ENCODE measurements at places on chromosomes 13 and 19.
A peak's percentile ranks its signal among the peaks of the same experiment; 100 is the strongest.

DNA sequence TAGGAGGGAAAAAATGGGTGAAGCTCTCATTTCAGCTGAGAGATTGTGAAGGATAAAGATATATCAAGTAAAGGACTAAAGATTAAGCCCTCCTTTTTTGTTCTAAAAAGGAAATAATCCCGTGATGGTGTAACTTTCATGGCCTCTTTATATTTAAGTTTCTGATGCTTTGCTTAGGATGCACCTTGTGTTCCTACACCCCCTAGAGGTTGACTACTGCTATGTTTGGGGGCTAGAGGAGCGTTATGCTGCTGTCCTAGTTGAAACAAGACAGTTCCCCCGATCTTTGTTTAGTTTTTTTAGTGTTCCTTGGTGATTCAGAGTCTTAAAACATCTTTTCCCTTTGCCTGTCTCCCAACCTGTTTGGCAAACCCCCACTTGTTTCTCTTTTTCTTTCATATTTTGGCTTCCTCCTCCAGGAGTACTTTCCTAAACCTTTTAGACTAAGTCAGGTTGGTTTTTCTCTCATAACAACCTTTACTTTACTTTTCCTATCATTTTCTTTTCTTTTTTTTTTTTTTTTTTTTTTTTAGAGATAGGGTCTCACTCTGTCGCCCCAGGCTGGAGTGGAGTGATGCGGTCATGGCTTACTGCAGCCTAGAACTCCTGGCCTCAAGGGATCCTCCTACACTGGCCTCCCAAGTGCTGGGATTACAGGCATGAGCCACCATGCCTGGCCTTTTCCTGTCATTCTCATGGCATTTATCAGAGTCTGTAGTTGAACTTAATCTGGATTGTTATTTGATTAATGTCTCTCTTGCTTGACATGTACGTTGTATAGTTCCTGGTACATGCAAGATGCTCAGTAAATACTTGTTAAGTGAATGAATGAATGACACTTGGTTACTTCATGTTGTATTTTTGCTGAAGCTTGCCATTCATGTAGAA is 2.8 kb downstream of the UBA2 start:
- DNase-seq, result peak; percentile 28

DNA sequence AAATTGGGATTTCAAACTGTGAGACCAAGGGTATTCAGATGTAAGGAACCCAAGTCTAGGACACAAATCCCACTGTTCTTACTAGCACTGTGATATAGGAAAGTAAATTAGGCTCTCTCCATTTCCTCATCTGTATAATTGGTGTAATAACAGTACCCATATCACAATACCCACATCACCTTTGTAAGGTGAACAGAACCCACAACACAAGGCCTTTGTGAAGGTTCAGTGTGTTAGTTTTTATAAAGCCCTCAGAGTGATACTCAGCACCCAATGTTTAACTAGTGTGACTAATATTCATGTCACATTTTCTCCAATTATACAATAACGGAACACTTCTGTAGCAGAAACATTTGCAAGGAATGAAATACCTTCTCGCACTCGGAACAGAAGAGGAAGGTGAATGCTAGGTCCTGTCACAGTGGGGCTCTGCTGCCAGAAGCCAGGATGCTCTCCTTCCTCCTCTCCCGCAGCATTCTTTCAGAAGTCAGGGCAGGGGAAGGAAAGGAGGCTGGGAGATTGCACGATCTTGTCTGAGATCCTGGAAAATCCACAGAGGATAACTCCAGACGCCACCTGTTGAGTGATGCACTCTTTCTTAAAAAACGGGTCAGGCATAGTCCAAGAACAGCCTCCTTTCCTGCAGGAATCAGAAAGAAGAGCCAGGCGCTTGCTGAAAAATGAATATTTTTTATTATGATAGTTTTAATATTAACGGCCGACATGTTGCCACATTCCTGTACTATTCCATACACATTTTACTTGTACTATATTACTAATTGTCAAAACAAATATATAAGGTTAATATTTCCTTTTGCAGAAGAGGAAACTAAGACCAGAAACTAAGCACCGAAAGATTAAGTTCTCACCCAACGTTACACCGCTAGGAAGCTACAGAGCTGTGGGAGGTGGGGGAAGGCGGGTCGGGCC is 762 bp downstream of the ZNF45 start:
- DNase-seq, result no peak

DNA sequence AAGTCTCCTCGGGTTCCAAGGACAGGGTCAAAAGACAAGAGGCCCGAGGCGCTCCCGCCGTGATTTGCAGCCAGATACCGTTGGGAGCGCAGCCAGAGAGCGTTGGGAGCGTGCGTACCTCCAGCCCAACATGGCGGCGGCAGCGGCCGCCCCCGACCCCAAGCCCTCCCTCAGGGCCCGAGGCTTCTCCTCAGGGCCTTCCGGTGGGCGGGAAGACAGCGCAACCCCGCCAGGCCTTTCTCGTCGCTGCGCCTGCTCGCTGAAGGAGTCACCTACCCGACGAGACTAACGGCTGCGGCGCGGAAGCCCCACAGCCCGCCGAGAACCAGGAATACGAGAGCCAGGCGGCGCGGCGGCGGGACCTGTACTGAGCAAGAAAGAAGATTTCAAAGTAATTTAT is 3.2 kb upstream of the ZNF850 start:
- DNase-seq, result no peak

- DNase-seq, result no peak
Observed at GRCh38 chr19:11113140-11113708, 24.0 kb downstream of the LDLR start.

DNA sequence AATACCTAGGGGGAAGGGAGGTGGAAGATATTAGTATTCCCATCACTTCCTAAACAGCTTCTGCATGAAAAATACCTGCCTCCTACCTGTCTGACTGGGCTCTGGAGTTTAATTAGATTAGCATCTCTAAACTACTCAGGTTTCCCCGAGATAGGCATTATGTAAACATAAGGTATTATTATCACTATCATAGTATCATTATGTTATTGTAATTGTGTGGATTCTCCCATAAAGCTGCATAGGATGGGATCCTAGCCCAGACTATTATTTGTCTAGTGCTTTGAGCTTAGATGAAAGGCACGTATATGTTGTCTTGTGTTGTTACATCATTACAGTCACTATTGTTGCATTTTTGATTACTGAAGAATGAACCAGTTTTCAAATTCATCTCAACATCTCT is 115.2 kb upstream of the SOX21 start:
- peak; percentile 80 for DNase-seq

GRCh38 chr13:35479038-35479492 is 2.6 kb upstream of the MAB21L1 start:
- DNase-seq, result no peak

DNA sequence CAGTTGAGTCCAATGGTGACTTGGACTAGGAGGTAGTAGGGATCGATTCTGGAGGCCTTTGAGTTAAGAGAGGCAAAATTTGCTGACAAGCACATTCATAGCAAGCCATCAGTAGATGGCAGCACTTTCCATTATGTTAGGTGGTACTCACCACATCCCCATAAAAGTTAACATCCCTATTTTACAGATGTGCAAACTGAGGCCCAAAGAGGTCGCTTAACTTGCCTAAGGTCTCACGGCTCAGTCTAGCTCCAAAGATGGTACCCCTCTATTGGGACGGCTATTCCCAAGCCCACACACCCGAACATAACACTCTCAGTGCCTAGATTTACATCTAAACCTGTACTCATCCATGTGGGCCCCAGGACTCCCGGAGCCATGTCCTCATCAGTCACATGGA is 21.5 kb upstream of the FOSB start:
- peak; percentile 22 for DNase-seq

GRCh38 chr13:97491452-97491851 is 57.5 kb downstream of the RAP2A start:
- DNase-seq, result no peak

DNA sequence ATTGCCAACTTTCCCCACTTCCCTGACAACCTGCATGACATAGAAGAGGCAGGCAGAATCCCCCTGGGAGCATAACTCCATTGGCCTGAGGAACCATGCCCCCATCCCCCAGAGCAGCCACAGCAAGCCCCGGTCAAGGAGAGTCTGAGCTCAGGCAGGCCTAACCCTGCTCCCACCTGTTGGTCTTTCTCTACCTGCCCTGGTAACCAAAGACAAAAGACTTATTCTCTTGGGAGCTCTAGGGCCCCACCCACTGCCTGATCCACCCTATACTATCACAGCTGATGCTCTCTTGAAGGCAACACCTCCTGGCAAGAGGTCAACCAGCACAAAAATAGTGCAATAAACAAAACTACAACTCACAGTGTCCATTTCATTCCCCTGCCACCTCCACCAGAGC is 59.3 kb downstream of the TNFSF13B start:
- no peak for DNase-seq

DNA sequence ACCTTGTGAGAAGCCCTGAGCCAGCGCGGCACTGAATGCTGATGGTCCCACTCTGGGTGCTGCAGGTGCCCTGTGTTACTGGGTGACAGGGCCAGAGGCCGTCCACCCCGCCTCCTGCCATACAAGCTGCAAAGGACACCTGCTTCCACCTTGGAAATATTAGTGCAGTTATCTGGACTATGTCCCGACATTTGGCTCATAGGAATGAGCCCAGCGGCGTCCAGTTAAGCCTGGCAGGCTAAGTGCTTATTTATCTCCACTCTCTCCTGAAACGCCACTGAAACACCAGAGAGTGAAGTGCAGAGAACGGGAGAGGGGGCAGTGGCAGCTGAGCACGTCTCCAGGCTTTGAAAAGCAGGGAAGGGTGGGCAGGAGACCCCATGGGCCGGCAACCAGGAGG is 145.8 kb downstream of the KDM4B start:
- DNase-seq, result no peak

- DNase-seq, result peak; percentile 57
Observed at GRCh38 chr13:59623206-59623915, 540.4 kb downstream of the DIAPH3 start.

GRCh38 chr13:41032691-41033376 is 13.7 kb upstream of the ELF1 start:
- DNase-seq, result no peak

DNA sequence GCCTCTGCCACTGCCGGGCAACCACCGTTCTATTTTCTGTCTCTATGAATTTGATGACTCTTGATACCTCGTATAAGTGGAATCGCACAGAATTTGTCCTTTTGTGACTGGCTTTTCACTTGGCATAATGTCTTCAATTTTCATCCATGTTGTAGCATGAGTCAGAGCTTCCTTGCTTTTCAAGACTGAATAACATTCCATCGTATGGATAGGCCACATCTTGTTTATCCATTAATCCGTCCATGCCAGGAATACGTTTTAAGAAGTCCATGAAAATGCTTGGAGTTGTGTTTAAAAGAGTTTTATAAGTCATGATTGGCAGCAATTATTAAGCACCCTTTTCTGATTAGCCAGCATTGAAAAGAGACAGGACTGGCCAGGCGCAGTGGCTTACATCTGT is 53.6 kb upstream of the CLDN10 start:
- DNase-seq, result no peak

DNA sequence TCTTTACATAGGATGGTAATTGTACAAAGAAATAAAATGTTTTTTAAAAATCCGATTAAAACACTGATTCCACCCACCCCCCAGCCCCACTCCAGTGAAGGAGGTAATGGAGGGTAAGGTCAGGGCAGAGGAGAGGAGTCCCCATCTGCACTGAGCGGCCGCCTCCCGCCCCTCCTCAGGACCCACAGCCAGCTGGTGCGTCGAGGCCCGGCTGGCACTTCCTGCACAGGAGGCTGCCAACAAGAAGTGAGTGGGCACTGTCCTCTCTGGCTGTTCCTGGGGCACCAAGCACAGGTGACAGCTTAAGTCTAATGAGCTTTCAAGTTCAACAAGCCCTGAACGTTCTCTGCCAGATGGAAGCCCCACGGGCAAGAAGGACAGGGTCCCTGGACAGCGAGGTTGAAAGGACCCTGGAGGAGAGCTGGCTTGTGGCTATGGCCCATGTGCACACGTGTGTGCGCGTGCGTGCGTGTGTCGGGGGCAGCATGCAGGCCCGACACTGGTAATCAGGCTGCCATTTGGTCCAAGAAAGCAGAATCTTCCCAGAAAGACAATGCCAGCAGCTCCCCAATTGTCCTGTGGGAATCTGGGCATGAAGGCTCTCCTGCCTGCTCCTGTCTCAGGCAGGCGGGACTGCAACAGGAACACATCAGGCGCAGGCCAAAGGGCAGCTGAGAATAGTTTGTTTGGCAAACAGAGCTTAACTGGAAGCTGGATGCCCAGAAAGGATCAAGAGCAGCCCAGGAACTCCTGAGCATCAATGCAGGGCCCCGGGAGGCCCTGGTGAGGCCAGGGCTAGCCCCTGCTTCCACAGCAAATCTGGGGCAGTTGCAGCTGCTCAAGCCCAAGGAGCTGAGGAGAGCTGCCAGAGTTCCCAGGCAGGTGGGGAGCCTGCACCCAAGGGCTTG is 15.1 kb upstream of the EPHX3 start:
- no peak for DNase-seq

DNA sequence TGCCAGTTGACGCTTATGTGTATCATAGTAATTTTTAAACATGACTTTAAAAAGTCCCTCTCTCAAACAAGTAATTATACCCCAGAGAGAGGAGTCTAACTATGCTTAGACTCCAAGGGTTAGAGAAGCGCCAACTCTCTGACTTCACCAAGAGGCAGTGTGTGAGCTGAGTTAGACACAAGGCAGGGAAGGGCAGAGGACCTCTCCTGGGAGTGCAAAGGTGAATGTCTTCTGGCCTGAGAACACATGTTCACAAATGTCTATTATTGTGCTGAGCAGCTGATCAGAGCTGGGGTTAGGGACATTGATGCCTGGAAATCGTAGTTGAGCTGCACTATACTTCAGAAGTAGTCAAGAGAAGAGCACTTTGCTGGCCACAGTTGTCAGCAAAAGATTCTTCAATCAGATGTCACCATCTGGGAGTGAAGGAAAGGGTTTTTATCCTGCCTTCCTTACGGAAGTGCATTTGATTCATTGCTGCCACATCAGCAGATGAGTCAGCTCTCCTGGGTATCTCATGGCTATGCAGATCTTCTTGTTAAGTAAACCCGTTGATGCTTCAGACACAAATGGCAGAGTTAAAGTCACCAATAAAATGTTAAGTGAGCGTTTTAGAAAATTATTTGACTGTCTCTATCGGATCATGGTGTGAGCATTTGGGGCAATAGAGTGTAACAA is 283.2 kb upstream of the ARGLU1 start:
- no peak for DNase-seq

- no peak for DNase-seq
Observed at GRCh38 chr13:100648354-100648753, 26.2 kb downstream of the TMTC4 start.
